Retina (tissue), 1 donor: ENCODE measurements at places on chromosomes 5 and 9.

DNA sequence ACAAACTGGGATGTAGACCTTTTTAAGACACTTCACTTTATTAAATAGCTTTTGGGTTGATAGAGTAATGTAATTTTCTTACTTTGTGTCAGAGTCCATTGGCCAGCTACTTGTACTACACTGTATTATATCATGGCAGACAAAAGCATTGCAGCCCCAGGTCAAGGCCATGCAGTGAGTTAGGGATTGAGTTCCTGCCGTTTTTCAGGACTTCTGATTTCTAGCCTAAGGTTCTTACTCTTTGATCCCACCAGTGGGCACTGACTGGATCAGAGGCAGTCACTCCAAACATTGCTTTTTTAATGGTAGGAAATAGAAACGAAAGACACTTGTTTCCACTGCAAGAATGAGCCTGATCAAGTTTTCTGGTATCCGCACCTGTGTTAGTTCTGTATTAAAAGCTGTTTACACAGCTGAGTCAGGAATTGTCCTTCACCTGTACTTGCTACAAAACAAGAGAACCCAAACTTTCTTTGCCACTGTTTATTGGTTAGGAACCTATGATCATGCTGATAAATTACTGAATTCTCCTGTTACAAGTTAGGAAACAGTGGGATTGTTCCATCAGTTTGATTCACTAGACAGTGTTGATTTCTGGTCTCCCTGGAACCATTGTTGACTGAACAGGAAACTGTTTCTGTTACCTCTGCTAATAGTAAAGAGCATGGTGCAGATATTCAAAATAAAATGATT lies 22.1 kb downstream of the LRRC70 start:
- no peak for DNase-seq

- peak; percentile 42 for DNase-seq
Observed at GRCh38 chr5:80238778-80239679, 16.8 kb downstream of the SERINC5 start.

DNA sequence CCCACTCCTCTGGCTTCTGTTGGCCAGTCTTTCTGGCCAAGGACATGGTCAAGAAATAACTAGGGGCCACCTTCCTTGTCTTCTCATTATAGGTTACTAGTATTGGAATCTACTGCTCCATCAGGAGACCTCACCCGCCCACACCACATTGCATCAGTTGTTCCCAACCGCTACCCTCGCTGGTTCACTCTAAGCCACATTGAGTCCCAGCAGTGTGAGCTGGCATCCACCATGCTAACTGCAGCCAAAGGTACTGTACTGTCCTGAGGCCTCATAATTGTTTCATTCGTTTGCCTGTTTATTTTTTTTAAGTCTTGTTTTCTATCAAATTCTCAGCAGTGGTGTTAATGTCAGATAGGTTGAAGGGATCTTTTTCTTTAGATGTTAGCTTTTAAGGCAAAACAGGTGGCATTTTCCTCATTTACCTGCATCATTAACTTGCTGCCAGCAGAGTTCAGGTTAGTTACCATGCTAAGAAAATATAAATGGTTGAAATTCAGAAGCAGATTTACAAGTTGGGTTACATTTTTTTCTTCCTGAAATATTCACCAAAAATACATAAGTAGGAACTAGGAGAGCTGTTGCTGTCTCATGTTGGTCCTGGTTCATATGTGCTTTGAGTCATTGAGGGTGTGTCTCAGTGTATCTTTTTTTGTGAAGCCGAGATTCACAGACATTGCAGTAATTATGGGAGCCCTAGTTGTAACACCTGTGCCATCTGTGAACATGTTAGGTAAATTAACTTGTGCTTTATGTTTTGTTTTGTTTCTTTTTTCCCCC lies 206.9 kb downstream of the ZSWIM6 start:
- DNase-seq, result no peak

GRCh38 chr5:155017610-155018009 lies 4.1 kb downstream of the KIF4B start:
- no peak for DNase-seq

GRCh38 chr5:142385194-142385593 lies 60.4 kb upstream of the SPRY4 start:
- no peak for DNase-seq

DNA sequence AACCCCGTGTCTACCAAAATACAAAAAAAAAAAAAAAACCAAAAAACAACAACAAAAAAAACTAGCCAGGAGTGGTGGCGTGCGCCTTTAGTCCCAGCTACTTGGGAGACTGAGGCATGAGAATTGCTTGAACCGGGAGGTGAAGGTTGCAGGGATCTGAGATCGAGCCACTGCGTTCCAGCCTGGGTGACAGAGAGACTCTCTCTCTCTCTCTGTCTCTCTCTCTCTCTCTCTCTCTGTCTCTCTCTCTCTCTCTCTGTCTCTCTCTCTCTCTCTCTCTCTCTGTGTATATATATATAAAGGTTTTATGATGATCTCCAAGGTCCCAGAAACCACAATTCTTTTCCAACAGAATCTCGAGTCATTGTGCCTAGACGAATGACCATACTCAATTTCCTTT lies 18.8 kb upstream of the ANKRD33B start:
- no peak for DNase-seq

DNA sequence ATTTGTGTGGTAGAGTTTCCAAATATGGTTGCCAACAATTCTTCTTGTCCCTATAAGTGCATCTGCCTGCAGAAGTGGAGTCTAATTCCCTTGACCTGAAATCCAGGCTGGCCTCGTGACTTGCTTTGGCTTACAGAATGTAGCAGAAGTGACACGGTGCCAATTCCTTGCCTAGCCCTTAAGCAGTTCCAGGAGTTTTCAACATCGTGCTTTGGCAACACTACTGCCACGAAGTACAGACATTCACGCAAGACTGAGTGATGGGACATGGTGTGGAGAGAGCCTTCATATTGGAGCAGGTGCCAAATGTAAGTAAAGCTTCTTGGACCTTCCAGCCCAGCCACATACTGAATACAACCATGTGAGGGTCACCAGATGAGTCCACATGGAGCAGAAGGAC lies 92.9 kb upstream of the NEK6 start:
- DNase-seq, result no peak

- DNase-seq, result no peak
Observed at GRCh38 chr9:107397076-107398044, 92.2 kb downstream of the KLF4 start.

DNA sequence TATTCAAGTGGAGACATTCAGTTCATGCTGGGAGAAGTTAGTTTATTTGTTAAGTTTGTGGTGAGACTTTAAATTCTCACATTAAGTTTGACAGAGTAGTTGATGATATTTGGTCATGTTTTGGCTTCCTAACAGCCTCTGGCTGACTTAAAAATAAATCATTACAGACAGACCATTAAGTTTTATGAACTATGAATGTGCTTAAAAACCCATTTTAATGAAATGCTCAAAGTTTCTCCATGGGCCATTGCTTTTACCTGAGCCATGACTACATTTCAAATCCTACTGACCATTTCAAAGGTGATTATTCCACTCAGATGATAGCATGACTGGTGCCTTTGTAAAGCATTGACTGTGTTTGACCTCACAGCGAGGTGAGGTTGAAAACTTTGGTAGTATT lies 192.7 kb downstream of the LRRC70 start:
- no peak for DNase-seq

DNA sequence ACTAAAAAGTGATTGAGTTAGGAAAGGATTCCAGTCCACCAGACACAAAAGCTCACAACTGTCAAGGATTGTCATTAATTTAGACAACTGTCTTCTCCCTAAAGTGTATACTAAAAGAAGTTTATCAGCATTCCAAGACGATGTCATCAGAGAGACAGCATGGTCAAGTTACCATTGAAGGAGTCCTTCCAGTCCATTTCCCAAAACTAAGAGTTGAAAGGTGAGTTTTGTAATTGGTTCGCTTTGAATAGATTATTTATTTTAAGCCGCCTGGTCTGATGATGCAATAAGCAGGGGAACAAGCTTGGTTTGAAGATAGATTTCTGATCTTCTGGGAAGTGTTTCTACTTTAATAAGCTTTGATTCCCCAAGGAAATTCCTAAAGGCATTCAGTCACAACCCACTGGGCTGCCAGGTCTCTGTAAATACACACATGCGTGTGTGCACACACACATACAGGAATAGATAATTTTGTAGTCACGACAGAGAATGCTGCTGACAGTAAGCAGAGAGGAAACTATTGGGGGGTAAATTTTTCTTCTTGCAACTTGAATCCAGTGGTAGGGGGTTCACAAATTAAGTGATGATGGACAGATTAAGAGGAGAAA lies 234.8 kb downstream of the PIK3R1 start:
- no peak for DNase-seq

DNA sequence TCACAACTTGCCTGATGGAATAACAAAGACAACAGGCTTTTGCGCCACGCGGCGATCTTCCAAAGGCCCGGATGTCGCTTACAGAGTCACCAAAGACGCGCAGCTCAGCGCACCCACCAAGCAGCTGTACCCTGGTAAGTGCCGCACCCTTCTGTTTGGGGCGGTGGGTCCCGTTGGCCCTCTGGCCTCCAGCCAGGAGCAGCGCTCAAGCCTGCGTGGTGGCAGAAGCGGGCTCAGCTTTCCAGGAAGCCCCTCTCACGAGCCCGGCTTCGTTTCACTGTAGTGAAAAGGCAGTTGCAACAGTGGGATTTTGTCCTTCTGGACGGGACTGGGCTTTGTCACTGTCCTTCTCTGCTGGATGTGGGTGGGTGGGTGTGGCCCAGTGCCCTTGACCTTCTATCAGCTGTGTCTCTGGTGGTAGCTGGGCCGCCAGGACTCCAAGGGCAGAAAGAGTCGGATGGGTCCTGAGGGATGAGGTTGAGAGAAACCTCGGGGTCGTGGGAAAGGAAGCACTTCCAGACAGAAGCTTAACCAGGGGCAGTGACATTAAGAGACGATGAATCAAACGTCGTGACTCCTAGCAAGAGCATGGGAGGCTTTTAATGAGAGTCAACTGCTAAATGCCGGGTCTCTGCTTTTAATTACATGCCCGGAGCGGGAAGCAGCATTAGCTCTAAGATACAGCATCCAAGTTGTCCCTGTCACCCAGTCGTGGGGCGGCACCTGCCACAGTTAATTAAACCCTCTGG lies 49.5 kb downstream of the COL5A1 start:
- DNase-seq, result no peak

GRCh38 chr9:89869793-89870580 lies 265.2 kb downstream of the GADD45G start:
- DNase-seq, result no peak

DNA sequence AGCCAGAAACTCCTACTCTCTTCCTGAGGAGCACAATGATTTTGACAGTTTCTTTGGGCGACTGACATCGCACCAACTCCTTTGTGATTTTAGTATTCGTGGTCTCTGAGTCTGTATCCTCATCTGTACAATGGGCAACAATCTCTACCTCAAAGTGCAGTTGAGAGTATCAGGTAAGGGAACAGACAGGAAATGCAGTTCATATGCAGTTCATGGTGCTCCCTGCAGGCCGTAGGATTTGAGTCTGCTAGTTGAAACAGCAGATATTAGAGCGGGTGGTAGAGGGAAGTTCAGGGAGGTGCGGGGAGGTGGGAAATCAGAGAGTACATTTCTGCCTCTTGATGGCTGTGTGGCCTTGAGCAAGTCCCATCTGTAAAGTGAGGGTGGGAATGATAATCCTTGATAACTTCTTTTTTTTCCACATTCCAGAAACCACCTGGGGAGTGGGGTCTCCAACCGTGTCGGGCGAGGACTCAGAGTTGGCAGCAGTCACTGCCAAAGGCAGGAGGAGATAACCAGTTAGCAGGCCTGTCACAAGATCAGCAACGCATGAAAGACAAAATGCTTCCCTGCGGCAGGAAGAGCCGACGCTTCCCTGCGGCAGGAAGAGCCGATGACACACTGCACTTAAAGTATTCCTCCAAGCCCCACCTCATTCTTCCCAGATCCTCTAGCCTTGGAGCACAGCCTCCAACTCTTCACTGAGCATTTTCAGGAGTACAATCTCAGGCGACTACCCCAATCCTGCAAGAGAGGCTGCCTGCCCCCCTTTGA lies 6.0 kb upstream of the NEK6 start:
- no peak for DNase-seq

- no peak for DNase-seq
Observed at GRCh38 chr5:107499237-107499636, 171.5 kb downstream of the EFNA5 start.

GRCh38 chr5:14264605-14265316 lies 121.6 kb downstream of the TRIO start:
- DNase-seq, result peak; percentile 94

GRCh38 chr9:90070056-90070455 lies 465.2 kb downstream of the GADD45G start:
- DNase-seq, result no peak

DNA sequence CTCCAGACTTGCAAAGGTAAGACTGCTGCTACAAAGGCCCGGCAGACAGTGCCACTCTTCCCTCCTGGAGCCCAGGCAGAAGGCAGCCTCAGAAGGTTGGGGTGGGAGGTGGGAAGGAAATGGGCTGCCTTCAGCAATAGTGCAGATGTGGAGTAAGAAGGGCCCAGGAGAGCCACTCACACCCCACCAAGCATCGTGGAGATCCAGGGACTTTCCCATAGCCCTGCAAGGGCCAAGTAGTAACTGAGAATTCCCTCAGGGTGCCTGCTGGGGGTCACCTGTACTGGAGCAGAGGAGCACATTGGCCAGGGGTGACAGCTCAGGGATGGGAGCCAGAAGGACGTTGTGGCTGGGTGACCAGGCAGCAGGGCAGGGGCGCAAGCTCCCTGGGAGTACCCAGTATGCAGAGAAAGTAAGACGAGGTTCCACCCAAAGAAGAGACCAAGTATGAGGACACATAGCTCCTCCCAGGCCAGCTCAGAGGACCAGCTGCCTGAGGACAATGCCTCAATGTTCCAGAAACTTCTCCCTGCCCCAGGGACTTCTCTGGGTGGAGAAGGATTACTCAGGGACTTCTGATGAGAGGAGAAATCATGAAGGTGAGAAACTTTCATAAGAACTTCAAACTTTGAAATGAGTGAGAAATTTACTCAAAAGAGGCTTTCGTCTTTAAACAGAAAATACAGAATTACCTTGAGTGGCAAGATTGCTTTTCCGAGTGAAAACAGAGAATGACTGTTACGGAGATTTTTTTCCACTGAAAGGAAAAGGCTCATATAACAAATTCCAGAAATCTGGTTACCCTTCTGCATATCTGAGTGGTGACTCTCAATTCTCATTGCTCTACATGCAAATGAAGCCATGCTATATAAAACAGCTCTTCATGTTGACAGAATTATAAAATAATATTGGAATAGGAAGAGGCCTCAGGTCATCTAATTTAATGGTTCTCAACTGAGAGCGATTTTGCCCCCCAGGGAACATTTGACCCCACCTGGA lies 87.9 kb upstream of the TRIO start:
- no peak for DNase-seq

DNA sequence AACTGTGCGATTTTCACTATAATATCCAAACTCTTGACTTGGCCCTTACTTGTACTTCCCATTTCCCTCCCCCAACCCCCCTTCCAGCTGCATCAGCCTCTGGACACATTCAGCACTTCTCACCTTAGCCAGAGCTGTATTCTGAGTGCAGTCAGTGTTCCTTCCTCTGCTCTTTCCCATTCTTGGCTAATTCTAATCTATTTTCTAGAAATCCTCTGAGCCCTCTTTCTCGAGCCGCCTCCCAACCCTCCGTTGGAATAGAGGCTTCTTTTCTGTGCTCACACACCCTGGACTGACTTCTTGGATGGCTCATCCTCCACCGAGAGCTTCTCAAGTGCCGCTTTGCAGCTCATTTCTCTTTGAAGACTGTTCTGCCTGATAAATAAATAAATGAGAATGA lies 188.8 kb downstream of the NTRK2 start:
- DNase-seq, result no peak

- DNase-seq, result no peak
Observed at GRCh38 chr9:801399-802071, 40.0 kb upstream of the DMRT1 start.
